ENCODE measurements at places on chromosomes 11 and 22. TPM values are rescaled to one million over a fixed set of nuclear protein-coding genes. Genes with fewer than 3 reads are reported as not detected.
A peak's percentile ranks its signal among the peaks of the same experiment; 100 is the strongest.

The CARNS1 gene
- total RNA-seq: 0.35 TPM

The PDE2A gene
- 14.8 TPM for total RNA-seq

GRCh38 chr11:32068134-32068870 is 22.6 kb upstream of the RCN1 start:
- no peak for DNase-seq

The OR4A16 gene
- not detected for total RNA-seq

- DNase-seq: peak; percentile 24
Observed at GRCh38 chr11:104841185-104841584, 57.1 kb downstream of the CASP12 start.

The CDK2AP2 gene
- 97.0 TPM for total RNA-seq

Data from endothelial cell of umbilical vein (primary cell).